ENCODE measurements at places on chromosomes 11 and 22.
A peak's percentile ranks its signal among the peaks of the same experiment; 100 is the strongest.

GRCh38 chr11:132358573-132358953, 988.1 kb downstream of the NTM start:
- no peak for DNase-seq

DNA sequence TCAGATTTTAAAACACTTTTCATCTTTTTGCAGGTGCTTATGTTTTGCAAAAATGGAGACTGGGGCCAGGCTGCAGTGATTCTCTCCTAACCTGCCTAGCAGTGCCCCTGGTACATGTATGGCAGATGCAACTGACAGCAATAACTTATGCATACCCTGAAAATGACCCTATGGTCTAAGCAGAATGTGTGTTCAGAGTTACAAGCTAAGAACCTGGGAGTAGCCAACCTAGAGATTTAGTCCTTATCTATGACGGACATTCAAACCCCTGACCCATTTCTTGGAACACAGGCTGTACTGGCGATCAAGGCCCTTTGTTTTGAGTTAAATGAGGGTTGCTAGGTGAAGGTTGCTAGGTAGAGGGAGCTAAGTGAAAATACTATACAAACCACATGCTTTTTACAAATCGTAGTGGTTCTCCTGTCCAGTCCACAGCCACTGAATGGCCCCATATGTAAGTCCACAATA, 184.9 kb upstream of the SESN3 start:
- DNase-seq = no peak

DNA sequence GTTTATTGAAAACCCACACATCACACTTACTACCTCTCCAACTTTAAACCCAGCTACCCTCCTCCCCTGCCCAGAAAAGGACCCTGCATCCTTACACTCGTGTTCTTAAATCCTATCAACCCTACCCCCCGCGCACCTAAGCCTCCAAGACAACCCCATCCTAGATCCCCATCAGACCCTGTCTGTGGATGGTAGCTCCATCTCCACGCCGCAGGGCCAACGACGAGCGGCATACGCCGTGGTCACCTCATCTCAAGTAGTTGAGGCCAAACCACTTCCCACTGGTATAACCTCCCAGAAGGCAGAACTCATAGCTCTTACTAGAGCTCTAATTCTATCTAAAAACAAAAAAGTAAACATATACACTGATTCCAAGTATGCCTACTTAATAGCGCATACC, 9.4 kb upstream of the OR56A3 start:
- no peak for DNase-seq

GRCh38 chr11:73308003-73308960, at the start of gene ARHGEF17:
Gene ARHGEF17 (plus strand): TSS chr11:73308276. CDS start chr11:73308639, 363 bp downstream.
- DNase-seq = peak; percentile 4

- no peak for DNase-seq
These were observed 818.6 kb downstream of the FAM181B start for GRCh38 chr11:81915045-81915444.

- DNase-seq = no peak
These were observed 2.2 kb downstream of the BRD1 start for GRCh38 chr22:49825436-49825835.

DNA sequence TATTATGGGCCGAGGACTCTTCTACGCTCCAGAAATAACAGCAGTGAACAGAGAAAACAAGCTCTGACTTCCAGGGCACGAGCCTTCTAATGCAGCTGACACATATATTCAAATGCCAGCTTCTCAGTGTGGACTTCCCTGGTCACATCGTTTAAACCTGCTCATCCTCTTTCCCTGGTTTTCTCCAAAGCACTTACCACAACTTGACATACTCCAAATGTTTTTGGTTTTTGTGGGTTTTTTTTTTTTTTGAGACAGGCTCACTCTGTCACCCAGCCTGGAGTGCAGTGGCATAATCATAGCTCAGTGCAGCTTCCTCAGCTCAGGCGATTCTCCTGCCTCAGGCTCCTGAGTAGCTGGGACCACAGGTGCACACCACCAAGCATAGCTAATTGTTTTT, 105.5 kb downstream of the MICAL3 start:
- no peak for DNase-seq

- no peak for DNase-seq
These were observed 4.6 kb upstream of the TMEM126A start for GRCh38 chr11:85643191-85643614.

- DNase-seq = no peak
These were observed 1.2 kb downstream of the ARHGEF17 start for GRCh38 chr11:73308961-73309919.

DNA sequence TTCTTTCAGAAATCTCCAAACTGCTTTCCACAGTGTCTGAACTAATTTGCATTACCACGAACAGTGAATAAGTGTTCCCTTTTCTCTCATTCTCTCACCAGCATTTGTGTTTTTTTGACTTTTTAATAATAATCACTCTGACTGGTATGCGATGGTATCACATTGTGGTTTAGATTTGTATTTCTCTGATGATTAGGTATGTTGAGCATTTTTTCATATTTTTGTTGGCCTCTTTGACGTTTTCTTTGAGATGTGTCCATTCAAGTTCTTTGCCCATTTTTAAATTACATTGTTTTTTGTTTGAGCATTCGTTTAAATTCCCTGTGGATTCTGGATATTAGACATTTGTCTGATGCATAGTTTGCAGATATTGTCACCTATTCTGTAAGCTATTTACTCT, 1639.6 kb upstream of the TENM4 start:
- DNase-seq = no peak

- DNase-seq = peak; percentile 47
These were observed 7.4 kb downstream of the ETS1 start for GRCh38 chr11:128579798-128580504.

DNA sequence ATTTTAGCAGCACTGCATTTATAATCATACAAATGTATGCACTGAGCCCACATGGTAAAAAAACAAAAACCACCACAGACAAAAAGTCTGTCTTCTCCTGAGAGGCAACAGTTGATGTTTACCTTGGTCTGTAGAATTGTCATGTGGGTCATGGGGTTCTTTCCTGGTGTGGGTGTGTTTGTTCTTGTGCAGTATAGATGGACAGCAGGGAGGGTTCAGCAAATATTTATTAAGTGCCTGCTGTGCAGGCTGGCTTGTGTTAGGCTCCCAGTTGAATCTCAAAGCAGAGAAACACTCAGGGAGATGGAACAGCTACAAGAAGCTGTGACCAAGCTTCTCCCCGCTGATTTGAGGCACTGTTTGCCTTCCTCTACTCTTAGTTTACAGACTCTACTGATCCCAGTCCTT, 82.2 kb downstream of the PISD start:
- DNase-seq = no peak

GRCh38 chr11:73995731-73996130, 13.1 kb upstream of the UCP2 start:
- DNase-seq = peak; percentile 87

DNA sequence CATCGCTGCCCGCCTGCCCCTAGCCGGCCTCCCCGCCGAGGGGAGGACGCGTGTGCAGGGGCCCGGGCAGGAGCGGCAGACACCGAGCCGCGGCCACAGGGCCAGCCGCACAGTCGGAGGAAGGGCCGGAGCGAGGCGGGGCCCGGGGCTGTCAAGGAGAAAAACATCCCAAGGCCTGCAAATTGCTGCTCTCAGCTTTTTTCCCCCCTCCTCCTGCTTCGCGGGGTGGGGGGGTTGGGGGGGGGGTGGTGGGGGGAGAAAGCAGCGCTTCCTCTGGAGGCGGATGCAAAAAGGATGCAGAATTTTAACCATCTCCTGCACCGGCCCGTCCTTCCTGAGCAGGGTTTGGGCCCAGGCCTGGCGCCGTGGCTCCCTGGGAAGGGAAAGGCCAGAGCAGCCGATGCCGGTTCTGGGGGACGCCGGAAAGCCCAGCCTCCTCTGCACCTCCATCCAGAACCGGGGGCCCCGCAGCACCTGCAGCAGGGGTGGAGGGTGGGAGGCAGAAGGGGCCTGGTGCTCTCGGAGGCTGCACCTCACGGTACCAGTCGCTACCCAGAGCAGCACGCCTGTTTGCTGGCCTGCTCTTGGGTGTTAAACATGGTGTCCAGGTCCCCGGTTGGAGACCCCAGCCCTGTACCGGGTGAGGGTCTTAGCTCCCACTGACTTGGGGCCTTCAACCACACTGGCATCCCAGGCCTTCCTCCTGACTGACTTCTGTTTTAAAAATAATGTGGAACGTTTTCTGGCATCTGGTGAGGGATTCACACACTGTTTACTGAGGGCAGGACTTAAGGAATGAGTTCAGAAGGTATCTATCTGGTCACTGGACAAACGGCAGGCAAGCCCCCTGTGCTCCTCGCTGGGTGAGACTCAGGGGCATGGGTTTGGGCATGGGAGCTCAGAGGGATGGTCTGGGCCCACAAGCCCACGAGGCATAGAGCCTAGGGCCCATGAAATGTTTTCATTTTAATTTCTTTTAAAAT, 77.4 kb upstream of the WNT7B start:
- peak; percentile 51 for DNase-seq

GRCh38 chr22:33635766-33636165, 284.5 kb downstream of the LARGE1 start:
- no peak for DNase-seq

DNA sequence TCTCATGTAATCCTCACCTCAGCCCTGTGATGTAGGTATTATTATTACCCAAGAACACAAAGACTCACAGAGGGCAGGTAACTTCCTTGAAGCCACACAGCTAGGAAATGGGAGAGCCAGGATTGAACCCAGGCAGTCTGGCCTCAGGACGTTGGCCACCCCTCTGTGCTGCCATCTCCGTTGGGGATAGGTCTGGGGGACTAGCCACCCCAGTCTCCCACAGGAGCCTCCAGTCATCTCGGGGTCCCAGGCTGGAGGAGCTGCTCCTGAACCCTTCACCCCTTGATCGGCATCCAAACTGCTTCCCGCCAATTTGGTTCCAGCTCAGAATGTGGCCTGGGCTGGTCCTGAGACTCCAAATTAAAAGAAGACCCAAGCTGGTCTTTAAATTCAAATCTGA, 10.4 kb upstream of the TCF20 start:
- DNase-seq = no peak

GRCh38 chr11:66835768-66836405, 7.4 kb upstream of the RCE1 start:
- no peak for DNase-seq

DNA sequence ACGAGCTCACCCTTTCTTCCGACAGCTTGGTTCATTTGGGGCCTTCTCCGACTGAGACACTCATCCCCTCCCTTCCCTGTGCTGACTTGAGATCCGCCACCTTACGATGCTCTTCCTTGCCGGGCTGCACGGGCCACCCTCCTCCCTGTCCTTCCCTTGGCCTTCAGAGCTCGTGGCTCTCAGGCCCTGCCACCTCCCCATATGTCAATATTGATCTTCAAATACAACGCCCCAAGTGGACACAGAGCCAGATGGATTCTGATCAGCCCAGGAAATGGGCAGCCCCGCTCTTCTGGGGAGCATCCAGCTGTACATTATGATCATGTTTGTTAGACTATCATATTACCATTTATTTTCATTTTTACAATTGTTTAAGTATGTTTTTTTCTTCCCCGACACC, 812.8 kb downstream of the TBC1D22A start:
- DNase-seq = no peak

DNA sequence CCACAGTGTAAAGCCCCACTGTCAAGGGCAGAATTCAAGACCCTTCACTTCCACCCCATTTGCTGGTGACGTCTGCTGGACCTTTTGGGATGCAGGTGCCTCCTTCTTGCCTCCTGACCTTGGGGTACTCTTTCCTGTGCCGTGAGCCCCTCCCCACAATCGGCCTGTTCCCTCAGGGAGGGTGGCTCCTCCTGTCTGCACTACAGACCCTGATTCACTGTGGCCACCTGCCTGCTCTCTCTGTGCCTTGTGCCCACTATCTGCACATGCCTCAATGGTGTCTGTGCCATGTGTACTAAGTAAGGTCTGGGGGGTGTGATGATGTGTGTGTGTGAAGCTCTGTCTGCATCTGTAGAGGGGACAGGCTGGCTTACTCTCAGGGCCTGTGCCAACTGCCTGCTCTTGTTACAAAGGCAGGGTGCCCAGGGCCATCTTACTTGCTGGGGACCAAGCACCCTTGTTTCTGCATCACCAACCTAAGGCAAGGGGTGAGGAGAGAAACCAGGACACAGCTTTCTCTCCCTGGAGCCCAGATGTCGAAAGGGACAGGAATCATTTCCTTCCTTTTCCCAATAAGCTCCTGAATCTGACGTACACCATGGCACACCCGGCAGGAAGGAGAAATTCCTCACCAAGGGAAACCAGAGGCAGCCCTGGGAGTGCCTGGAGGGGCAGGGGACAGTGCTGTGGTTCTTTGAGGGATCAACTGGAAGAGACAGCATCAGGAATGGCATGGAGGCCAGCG, 3.7 kb downstream of the PPM1F start:
- DNase-seq = no peak

DNA sequence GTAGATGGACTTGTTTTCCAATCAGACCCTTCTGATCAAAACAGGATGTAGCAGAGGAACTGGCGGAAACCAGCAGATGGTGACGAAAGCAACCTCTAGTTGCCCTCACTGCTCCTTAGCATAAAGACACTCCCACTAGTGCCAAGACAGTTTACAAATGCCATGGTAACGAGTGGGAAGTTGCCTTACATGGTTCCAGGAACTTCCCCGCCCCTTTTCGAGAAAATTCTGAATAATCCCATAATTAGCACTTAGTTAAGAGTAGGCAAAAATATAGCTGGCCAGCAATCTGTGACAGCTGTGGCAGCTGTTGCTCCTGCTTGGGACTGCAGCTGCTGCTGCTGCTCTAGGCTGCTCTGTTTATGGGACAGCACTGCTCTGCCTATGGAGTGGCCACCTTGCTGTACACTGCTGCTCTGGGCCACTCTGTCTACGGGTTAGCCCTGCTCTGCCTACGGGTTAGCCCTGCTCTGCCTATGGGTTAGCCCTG, 33.4 kb upstream of the SORL1 start:
- peak; percentile 82 for DNase-seq

DNA sequence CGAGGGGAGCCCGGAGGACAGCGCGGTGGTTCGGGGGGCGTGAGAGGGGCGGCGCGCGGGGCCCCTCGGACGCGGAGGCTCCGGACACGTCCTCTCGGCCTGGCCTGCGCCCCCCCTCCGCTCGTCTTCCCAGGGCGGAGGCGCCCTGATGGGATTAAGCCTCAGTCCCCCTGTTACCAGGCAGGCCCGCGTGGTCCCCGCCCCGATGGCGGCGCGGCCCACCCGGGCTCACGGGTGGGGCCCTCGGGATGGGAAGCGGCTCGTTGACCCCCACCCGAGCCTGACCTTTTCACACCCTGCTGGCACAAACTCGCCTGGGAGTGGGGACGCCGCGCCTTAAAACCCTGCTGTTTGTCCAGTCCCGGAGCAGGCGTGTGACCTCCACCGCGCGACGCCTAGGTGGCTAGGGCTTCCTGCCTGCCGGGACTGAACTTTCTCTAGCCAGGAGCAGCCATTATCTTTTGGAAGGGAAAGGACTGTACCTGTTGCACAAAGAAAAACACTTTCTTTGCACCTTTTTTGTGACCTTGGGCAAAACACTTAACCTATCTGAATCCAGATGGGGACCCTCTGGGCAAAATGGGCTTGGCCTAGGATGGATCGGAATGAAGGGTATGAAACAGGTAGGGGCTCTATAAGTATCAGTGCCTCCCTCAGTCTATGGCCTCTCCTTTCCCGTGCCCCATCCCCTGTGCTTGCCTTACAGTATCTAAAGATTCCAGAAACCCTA, 1.0 kb downstream of the KIAA1671 start:
- DNase-seq = no peak

- no peak for DNase-seq
These were observed 93.2 kb downstream of the LRRC32 start for GRCh38 chr11:76577226-76577920.

Data from CD4-positive, alpha-beta T cell treated with Interleukin-2 at 100 ng/mL for 4 hours (primary cell).